ENCODE measurements at places on chromosomes 5 and 9.

- no peak for DNase-seq
- H3K4me3 ChIP-seq, result no peak overlapping the region
- H3K27ac ChIP-seq, result no peak overlapping the region
- H3K4me1 ChIP-seq, result no peaks in the 10 kb centered on the region
These were observed 28.7 kb downstream of the ROR2 start for GRCh38 chr9:91921371-91921770.

- no peak for DNase-seq
- H3K27me3 ChIP-seq, result no peaks in the 10 kb centered on the region
- no peak overlapping the region for H3K4me3 ChIP-seq
- H3K27ac ChIP-seq, result no peak overlapping the region
- no peaks in the 10 kb centered on the region for H3K36me3 ChIP-seq
These were observed 135.9 kb upstream of the ADAMTSL1 start for GRCh38 chr9:18338042-18338441.

- H3K36me3 ChIP-seq, result no peaks in the 10 kb centered on the region
- H3K4me1 ChIP-seq, result peaks cover 7% of the 10 kb centered on the region
- H3K4me3 ChIP-seq, result no peak overlapping the region
These were observed 234.8 kb downstream of the PIK3R1 start for GRCh38 chr5:68450245-68450852.

- H3K27ac ChIP-seq, result no peak overlapping the region
- DNase-seq, result no peak
- no peaks in the 10 kb centered on the region for H3K27me3 ChIP-seq
- no peak overlapping the region for H3K4me3 ChIP-seq
These were observed 43.4 kb upstream of the SPINK5 start for GRCh38 chr5:148020257-148020988.

DNA sequence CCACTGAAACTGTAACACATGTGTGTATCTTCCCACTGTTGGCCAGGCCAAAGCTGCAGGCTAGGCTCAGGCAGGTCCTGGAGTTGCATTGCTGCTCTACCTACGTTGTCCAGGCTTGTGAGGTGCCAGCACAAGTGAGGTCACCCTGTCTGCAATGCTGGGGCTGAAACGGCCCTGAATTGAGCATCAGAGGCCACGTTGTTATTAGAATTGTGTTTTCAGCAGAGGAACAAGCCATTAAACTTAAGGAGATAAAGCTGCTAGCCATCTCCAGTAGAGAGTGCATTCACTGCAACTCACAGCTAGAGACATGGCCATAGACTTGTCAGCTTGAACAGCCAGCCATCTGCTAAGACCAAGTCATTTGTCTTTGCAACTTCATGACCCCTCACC, 191.8 kb downstream of the SEMA6A start:
- DNase-seq, result no peak
- H3K4me1 ChIP-seq, result peaks cover 13% of the 10 kb centered on the region
- no peak overlapping the region for H3K27ac ChIP-seq
- H3K27me3 ChIP-seq, result no peaks in the 10 kb centered on the region
- no peaks in the 10 kb centered on the region for H3K36me3 ChIP-seq
- no peak overlapping the region for H3K4me3 ChIP-seq

DNA sequence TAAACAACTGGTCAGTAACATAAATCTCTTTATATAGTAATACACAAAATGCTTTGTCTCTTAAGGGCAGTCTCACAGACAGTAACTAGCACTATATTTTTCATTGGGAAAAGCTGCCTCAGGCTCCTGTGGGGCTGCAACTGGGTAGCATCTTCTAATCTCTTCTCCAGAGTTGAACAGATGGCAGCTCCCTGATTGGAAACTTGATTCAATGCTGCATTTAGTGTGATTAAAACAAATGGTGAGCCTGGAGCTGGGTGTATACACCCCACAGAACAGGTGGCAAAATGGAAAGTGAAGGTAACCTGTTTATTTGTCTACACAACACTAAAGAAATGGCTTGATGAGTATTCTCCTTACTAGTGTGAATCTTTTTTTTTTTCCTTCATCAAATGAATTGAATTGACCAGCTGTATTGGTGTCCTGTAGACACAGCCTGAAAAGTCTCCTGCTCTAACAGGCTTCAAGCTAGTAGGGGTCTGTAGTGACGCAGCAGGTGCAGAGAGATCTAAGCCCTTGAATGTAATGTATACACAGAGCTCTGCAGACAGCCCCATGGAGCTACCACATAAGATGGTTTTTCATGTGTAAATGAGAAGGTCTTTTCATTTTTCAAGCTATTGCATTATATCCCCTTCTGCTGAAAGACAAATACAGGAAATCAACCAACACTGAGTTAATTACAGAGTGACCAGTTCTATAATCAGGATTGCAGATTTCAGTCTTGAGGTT, 43.3 kb downstream of the IZUMO3 start:
- no peaks in the 10 kb centered on the region for H3K36me3 ChIP-seq
- H3K4me3 ChIP-seq, result no peak overlapping the region
- H3K27ac ChIP-seq, result no peak overlapping the region
- H3K27me3 ChIP-seq, result no peaks in the 10 kb centered on the region
